CD4-positive, alpha-beta T cell treated with Interleukin-4 for 1 hour (primary cell): ENCODE measurements at places on chromosomes 13 and 19.

GRCh38 chr13:98506322-98506721, 70.6 kb downstream of the STK24 start:
- no peak for DNase-seq

GRCh38 chr19:50759886-50760285, 10.4 kb upstream of the GPR32 start:
- no peak for DNase-seq

GRCh38 chr19:22893855-22894270, 61.8 kb downstream of the ZNF723 start:
- DNase-seq = no peak

DNA sequence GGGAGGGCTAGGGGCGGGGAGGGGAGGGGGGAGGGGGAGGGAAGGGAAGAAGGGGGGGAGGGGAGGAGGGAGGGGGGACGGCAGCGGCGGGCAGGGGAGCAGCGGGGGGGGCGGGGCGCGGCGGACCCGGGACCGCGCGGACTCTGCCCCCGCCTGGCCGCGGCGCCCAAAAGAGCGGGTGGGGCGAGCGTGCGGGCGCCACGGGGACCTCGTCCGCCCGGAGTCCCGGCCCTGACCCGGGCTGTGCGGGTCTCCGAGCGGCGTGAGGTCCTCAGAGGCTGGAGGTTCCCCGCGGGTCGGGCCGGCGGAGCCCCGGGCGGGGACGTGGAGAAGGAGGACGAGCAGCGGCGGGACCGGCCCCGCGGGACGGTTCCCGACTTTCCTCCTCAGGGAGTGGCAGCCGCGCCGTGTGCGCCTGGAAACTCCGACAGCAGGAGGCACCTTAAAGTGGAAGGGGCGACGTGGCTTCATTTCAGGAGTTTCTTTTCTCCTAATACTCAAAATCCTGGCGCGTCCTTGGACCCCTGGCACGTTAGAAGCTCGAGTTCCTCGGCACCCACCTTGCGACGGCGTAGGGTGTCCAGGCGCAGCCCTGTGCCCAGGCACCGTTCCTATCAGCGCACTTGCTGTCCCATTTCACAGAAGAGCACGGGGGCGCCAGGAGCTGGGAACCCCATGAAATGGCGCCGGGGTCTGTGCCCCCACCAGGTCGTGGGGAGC, 518 bp upstream of the PLPP2 start:
- no peak for DNase-seq

DNA sequence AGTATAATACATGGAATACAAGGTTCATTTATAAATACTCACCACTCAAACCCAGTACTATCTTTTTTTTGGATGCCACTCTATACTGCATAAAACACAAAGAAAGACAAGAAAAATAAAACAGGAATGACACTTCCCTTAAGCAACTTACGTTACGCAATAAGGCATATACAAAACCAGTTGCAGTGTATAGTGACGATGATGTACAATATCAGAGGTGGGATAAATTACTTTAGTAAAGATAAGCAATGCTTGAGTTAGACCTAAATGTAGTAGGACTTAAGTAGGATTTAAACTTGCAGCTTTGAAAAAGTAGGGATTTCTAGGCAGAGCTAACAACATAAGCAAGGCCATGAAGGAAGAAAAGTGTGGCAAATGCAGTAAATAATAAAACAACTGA, 374.9 kb downstream of the SPRY2 start:
- no peak for DNase-seq

DNA sequence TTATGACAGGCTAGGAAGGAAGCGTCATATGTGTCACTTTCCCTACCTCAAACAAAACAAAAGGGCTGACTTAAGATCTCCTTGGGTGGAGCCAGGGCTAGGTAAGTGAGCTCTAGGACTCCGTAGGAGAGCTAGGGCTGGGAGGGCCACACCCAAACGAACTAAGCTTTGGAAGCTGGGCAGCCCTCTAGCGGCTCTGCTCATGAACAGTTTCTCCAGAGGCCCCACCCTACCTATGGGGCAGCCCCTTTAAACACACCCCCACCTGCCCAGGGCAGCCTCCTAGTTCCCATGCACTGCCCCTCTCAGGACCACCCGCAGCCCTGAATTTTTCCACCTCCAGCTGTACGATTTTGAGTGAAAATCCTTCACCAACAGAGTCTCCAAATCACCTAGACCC, 3.5 kb downstream of the PEG3 start:
- no peak for DNase-seq

DNA sequence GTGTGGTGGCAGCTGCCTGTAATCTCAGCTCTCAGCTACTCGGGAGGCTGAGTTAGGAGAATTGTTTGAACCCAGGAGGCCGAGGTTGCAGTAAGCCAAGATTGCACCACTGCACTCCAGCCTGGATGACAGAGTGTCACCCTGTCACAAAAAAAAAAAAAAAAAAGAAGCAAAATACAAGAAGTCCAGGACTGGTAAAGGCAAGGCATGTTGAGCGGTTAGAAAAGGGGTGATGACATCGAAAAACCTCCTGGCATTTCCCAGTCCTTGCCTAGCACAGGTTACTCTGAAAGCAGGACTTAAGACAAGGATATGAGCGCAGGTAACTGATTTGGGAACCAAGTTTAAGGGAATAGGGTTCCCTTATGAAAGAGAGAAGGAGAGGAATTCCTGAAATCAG, 2.5 kb upstream of the LILRB4 start:
- DNase-seq = no peak

- DNase-seq = peak; percentile 27
Measured at GRCh38 chr19:14515501-14516047, 2.6 kb downstream of the DNAJB1 start.

DNA sequence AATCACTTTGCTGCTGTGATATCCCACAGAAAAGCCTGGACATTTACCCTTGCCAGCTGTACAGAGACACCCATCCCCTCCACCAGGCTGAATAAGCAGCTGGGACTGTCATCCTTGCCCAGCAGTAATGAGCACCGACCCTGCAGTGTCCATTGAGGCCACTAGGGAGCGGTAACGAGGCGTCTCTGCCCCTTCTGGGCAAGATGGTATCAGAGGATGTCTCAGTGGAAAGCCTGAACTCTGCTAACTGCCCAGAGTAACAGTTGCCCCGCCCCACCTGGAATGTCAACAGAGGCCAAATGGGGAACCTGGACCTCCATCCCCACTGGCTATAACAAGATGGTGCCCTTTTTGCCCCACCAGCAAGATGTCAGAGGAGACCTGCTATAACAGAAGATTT, 22.8 kb upstream of the CEACAM20 start:
- DNase-seq = peak; percentile 14

- DNase-seq = no peak
Measured at GRCh38 chr13:113991191-113991669, 17.4 kb upstream of the C13orf46 start.

- no peak for DNase-seq
Measured at GRCh38 chr13:65508338-65508737, 1721.8 kb downstream of the PCDH9 start.

DNA sequence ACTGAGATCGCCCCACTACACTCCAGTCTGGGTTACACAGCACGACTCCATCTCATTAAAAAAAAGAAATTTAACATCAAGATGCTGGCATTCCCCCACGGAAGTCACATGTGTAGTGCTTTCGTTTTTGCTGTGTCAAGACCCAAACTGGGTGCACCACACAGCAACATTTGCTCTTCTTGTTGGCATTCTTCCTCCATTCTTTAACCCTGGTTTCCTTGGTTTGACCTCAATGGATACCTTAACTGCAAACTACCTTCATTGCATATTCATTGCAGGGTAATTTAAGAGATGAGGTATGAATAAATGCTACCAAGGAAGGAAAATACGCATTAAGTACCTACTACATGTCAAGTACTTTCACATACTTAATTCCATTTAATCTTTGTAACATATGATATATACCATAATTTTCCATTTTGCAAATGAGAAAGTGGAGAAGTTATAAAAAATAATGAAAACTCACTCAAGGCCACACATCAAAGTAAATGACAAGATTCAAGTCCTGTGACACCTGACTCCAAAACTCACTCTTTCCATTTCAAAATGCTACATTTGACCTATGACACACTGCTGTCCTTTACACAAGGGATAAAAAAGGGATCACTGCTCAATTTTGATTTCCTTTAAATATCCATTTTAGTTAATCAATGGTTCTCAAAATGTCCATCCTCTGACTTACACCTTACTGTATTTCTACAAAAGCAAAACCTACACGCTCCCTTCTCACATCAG, 59.2 kb downstream of the STK24 start:
- peak; percentile 35 for DNase-seq
